ENCODE measurements at places on chromosomes 3 and 15.

GRCh38 chr3:72800869-72801268, 47.4 kb downstream of the SHQ1 start:
- DNase-seq = no peak

DNA sequence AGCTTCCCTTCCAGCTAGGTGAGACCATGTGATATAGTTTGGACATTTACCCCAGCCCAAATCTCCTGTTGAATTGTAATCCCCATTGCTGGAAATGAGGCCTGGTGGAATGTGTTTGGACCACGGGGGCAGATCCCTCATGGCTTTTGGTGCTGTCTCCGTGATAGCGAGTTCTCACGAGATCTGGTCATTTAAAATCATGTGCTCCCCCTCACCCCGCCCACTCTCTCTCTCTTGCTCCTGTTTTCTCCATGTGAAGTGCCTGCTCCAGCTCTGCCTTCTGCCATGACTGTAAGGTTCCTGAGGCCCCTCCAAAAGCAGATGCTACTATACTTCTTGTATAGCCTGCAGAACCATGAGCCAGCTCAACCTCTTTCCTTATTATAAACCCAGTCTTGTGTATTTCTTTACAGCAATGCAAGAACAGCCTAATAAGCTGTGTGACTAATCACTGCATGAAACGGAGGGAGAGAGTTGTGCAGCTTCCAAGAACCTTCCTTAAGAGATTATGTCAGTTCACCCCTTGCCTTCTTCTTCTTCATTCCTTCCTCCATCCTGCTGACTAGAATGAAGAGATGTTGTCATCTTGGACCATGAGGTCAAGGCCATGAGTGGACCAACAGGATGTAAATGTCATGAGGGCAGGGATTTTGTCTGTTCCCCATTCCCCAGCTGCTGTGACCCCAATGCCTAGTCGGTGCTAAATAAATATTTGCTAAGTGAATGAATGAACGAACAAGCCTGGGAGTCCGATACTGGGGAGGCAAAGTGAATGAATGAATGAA, 91.0 kb downstream of the CPN2 start:
- DNase-seq = no peak

DNA sequence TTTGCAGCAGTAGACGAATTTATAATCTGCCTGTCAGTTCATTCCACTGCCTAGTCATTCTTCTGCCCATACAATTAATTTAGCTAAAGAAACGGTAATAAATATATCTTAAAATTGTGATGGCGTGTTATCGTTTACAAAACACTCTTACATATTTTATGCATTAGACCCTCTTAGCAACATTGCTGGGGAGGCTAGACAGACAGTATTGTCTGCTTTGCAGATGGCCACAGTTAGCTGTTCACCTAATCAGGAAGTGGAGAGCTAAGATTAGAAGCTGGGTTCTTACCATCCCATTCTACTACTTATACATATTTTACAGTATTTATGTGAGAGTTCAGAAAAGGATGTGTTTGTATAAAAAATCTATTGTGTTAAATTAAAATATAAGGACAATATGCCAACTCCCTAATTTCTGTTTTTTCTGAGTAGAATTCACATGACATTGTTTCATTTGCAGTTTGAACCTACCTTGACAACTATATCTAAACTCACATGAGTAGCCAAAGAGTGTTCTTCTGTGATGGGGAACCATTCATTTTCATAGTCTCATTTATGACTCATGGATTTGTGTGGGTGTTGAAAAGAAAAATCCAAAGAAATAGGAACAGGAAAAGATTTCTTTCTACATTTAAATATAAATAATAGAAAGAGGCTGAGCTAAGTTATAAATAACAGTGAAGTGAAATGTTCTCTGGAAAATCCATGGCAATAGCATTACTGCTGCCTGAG, 41.7 kb upstream of the C3orf80 start:
- no peak for DNase-seq

- DNase-seq = no peak
These were observed 3.7 kb downstream of the ABTB1 start for GRCh38 chr3:127676456-127676855.

DNA sequence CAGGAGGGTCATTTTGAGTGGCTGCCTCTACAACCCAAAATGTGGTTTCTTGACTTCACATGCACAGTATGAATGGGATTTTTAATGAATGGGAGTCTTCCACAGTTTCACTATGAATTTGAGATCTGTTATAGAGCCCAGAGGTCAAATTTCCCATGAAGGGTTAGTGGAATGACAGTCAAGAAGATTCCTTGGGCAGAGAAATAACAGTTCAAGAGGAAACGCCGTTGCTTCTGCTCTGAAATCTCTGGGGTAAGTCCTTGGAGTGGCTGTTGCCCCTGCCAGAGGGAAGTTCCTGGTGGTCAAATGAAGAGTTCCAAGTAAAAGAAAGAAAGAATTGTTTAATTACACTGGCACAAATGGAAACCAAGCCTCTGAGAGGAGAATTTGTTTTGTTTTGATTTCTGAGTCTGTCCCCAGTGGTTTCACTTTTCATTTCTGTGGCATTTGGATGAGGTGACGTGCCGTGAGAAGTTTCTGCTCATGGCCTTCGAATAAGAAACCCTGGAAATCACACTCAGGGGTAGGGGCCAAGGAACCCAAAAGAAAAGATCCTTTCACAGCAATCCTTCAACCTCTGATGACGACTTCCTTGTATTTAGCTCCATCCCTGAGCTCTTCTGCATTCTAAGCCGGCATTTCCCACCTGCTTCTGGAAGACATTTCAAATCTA, 77.5 kb upstream of the IL12A start:
- DNase-seq = no peak

DNA sequence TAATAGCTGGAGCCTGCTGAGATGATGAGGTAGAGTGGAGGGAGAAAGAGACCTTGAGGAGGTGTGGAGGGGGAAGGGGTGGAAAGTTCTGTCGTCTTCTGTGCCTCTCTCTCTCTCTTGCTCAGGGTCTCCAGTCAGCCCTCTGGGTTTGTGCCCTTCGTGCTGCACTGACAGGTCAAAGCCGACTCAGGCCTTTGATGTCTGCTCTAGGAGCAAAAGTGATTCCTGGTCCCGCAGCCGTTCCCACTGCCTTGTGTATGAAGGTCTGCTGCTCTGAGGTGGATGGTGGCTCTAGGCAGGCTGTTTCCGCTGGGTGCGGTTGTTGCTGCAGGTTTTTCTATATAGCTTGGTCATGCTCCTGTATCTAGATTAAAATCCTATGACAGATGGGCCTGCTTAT, 89.4 kb downstream of the IGF1R start:
- no peak for DNase-seq

GRCh38 chr15:101000271-101000681, 81.1 kb downstream of the LRRK1 start:
- DNase-seq = no peak

DNA sequence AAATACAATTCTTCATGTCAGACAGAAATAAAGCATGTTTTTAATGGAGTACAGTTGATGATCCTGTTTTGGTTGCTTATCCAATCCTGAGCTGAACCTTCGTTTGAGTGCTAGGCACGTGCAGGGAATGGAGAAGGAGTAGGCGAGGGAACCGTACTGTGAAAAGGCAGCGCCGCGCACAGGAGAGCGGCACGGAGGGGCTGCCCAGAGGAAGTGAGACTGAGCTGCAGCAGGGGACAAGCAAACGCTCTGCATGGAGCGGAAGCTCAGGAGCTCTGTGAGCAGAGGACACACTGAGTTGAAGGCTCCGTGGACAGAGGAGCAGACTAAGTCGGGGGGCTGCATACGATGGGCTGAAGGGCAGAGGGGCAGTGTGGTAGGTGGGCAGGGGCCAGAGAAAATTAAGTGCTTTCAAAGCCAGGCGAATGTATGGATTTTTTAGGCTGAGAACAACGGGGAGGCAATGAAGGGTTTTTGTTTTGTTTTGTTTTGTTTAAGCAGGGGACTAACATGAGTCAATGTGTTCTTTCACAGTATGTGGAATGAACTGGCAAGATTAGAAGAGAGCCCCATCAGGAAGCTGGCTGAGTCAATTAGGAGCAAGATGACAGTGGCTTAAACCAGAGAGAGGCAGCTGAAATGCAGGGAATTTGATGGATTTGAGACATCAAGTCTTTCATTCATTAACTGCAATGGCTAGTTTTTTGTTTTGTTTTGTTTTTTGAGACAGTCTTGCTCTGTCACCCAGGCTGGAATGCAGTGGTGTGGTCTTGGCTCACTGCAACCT, 23.8 kb upstream of the TM2D3 start:
- DNase-seq = no peak

GRCh38 chr15:27623149-27623548, 476.0 kb downstream of the OCA2 start:
- no peak for DNase-seq

GRCh38 chr3:123522320-123523022, 62.4 kb downstream of the HACD2 start:
- no peak for DNase-seq

- peak; percentile 60 for DNase-seq
These were observed 56.4 kb upstream of the ARRDC4 start for GRCh38 chr15:97903971-97904572.

DNA sequence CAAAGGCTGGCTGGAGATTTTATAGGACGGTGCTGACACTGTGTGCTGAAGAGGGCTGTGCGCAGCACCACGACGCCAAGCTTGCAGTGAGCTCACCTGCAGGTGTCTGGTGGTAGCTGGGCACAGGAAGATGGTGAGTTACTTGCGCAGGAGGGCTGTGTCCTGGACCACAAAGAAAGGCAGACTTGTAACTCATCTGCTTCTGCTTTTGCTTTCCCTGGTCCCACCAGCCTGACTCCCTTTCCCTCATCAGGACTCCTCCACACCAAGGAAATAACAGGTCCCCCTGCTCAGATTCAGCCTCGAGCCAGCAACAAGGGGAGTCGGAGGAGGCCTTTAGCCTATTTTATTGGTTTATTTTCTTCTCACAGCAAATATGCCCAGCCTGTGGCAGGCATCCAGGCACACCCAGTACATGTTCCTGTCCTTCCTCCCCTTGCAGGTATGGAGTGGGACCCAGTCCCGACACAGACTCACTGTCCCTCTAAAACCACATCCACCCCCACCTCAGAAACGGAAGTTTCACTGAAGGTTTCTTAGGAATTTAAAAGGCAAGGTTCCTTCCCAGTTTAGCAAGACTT, 35.6 kb upstream of the FLNB start:
- DNase-seq = no peak

GRCh38 chr15:51380999-51381806, 39.7 kb downstream of the GLDN start:
- DNase-seq = peak; percentile 35

DNA sequence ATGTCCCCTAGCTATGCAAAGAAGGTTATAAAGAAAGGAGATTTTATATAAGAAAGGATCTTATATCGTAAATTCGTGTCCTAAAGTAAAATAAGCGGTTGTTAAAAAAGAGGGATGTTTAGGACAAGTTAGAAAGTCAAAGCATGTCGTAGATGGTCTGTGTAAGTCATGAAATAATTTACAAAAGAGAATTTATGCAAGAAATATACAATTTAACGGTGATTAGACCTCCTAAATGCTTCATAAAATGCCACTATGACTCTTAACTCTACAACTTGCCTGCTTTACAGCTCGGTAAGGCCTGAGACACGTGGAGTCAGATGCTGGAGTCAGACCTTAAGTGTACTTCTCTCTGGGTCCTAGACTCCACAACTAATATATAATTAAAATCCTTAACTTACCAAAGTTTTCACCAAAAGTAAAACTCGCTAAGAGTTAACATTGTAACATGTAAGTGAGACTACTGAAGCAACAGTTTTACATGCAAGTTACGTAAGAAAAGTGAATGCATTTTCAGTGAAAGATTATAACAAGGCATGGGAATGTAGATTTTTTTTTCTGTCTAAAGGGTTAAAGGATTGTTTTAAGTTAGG, 13.3 kb upstream of the SRPRB start:
- DNase-seq = no peak

DNA sequence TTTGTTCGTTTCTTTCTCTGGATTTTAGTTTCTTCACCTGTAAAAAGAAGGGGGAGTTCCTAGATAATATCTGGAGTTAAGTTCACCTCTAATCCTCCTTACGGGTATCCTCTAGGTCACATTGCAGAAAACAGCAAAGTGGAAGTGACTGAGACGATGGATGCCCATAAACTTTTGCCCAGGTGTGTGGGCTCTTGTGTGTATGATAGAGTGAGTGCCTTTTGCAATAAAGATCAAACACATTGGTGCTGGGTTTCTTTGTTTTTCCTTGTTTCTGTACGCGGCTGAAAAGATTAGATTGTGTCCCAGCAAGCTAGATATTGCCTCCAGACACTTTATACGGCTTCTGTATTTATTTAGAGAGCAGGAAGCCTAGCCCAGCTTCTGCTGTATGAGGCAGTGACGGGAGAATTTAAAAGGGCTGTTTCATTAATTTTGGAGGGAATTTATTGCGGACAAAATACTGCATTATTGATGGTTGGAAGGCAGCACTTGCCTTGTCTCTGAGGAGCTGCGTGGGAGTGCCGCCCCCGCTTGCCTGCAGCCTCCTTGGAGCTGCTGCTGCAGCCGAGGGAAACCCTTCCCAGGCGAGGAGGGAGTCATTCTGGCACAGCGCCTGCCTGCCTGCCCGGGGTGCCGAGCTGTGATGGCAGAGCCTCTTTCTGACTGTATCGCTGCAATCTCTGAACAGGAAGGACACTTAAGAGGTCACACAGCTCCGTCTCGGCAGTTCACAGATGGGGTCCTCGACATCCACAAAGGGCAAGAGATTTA, 38.5 kb downstream of the PYDC2 start:
- DNase-seq = no peak

- no peak for DNase-seq
These were observed 47.7 kb downstream of the ZNF385D start for GRCh38 chr3:21703291-21703690.

- no peak for DNase-seq
These were observed 106.9 kb downstream of the LRRN1 start for GRCh38 chr3:3906171-3906570.

DNA sequence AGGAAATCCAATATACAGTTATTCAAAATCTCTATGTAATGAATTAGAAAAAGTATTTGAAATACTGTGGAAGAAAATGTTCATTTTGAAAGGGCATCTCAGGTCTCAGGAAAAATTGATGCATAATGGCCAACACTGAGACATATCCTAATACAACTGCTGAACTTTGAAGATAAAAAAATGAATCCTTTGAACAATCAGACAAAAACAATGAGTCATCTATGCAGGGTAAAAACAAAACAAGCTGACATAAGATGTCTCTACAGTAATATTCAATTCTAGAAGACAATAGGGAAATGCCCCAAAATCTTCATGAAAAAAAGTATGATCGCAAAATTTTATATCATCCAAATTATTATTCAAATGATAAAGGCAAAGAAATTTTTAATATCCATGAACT, 34.0 kb upstream of the ZNF280D start:
- no peak for DNase-seq

DNA sequence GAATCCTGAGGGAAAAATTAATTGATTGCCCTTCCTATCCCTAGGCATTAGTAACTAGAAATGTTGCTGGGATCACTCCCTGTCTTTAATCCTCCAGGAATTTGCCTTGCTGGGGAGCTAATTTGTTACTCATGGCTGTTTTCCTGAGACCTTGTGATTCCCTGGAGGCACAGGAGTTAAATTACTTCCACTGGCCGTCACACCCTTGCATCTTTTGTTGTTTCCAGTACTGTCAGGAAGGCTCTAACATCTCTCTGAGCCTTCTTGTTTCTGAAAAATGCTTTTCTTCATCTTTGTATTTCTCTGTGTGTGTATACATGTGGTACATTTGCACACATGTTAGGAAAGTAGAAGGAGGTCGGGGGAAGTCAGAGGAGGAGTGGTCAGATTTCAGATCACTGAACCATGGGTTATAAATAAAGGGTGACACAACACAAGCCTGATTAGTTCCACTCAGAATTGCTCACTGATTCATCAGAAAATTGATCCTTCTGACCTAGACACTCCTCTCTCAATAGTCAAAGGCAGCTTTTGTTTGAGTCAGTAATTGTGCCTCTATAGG, 23.5 kb upstream of the LRRFIP2 start:
- no peak for DNase-seq

GRCh38 chr3:49316696-49317457, 23.0 kb downstream of the USP4 start:
- DNase-seq = no peak

Measured in right lung (tissue), 10 donors.